B cell (primary cell): ENCODE measurements at places on chromosomes 7 and 10.
A peak's percentile ranks its signal among the peaks of the same experiment; 100 is the strongest.

DNA sequence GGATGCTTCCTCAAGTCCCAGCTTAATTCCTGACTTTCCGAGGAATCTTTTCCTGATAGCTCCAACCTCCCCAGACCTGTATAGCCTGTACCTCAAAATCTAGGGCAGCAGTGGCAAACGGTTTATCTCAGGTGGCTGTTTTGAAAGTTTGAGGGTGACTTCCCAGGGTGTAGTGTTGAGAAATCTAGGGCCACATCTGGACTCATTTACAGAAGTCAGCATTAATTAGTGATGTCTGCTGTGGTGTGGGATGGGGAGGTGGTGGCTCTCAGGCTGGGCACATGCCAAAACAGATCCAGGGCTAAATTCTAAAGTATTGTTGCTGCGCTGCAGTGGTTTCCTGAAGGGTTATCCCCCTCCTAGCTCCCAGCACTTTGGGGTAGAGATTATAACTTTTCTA lies 38.0 kb downstream of the UNC5B start:
- no peak for DNase-seq

DNA sequence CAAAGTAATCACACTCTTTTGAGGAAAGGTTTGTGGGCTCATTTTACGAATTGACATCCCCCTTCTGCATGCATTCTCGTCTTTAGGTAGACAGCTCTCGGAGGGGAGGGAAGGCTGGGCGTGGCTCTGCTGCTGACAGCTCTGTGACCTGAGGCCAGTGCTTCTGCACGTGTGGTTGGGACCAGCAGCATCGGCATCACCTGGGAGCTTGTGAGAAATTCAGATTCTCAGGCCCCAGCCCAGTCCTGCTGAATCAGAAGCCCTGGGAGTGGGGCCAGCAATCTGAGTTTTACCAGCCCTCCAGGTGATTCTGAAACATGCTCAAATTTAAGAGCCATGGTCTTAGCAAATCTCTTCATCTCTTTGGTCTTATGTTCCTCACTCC lies 89.4 kb downstream of the JCAD start:
- no peak for DNase-seq

GRCh38 chr7:122886357-122887081 lies at the start of gene CADPS2:
Gene CADPS2 (minus strand): TSS chr7:122886460. CDS start chr7:122886337, 123 bp downstream.
- peak; percentile 3 for DNase-seq

DNA sequence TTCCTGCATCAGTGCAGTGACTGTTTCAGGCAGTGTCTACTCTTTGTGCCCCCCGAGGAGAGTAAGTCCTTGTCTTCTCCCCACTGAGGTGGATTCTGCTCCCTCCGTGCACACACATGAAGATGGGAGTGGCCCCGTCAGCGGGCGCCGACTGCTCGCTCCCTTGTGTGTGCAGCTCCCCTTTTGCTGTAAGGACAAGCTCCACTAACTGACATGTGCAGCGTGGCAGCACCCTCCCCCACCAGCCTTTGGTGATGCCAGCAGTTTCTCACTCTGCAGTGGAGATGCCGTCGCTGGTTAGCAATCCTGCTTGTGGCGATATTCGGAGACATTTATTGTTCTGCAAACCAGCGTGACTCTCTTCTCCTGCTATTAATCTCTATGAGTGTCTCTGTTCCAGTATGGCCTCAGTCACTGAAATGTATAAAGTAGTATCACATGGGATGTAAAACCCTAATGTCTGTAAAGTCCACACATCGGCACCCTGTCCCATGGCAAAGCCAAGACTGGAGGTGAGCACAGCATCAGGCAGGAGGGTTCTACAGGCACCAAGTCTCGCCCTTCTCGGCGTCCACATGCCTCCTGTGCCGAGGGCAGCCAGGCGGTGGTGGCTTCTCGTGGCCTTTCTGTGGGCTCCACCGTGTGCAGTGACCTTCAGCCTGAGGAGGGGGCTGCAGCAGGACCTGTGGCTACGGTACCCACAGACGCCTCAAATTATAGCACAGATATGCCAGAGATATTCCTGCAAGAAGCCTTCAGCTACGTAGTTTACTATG lies 202.7 kb downstream of the EBF3 start:
- no peak for DNase-seq

GRCh38 chr10:1110674-1111119 lies 54.5 kb downstream of the WDR37 start:
- no peak for DNase-seq

GRCh38 chr10:74081192-74081803 lies 69.3 kb downstream of the AP3M1 start:
- DNase-seq = peak; percentile 66

- DNase-seq = no peak
Observed at GRCh38 chr10:3413937-3414666, 241.5 kb upstream of the PITRM1 start.

GRCh38 chr10:88687853-88688467 lies 18.1 kb upstream of the LIPK start:
- DNase-seq = peak; percentile 19

- DNase-seq = peak; percentile 57
Observed at GRCh38 chr10:129963641-129964501, at the start of gene EBF3. Gene EBF3 (minus strand): TSS chr10:129964274. CDS start chr10:129963768, 506 bp downstream.

GRCh38 chr10:58704226-58704625 lies 191.6 kb downstream of the BICC1 start:
- DNase-seq = no peak

GRCh38 chr10:122051609-122052385 lies 62.8 kb downstream of the TACC2 start:
- no peak for DNase-seq

GRCh38 chr10:130046591-130046990 lies 64.0 kb downstream of the C10orf143 start:
- no peak for DNase-seq

DNA sequence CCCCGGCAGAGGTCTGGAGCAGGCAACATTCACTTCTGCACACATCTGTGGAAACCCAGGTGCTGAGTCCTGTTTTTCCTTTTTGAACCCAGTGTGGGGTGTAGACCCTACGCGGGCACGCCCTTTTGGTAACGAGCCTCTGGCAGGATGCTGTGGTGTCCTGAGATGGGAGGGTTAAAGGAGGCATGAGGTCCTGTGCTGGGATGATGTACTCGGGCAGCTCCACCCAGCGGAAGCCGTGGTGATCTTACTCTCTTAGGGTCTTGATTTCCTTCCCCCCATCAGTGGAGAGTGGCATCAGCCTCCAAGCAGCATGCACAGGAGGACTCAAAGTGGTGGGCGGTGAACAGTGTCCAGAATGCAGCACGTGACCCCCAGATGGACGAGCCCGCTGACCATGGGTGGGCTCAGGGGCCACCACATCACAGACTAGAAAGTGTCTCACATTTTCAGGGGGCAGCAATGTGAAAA lies 148.6 kb downstream of the DNAJB6 start:
- no peak for DNase-seq

DNA sequence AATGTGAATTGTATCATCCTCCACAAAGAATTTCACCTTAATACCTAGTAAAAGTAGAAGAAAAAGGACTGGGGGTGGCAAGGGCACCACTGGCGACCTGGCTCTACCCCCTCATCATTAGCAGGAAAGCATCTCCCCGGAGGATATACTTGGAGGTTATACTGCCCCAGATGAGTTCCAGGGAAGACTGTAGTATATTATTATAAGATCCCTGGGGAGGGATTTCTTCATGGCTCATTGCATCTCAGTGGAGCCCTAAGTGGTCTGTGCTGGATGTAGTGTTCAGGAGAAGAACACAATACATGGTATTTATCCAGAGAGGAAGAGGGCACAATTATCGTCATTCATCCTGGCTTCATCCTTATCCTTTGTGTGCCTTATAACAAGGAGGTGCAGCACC lies 14.2 kb upstream of the DYNC1I1 start:
- DNase-seq = no peak

DNA sequence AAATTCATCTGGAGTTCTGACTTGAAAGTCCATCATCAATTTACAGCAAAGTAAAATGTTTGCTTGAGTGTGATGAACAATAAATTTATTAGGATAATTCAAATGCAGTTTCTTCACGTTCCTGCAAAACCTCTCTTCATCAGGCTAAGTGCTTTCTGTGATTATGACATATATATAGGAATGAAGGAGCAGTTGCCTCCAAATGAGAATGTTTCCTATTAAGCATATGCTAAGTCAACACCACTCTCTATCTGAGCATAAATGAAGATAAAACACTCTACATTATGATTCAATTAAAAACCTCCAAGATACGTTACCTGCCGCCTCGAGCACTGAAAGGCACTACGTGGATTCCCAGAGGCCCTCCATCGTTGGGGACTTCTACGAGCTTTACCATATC lies 416.1 kb downstream of the PARD3 start:
- DNase-seq = no peak

DNA sequence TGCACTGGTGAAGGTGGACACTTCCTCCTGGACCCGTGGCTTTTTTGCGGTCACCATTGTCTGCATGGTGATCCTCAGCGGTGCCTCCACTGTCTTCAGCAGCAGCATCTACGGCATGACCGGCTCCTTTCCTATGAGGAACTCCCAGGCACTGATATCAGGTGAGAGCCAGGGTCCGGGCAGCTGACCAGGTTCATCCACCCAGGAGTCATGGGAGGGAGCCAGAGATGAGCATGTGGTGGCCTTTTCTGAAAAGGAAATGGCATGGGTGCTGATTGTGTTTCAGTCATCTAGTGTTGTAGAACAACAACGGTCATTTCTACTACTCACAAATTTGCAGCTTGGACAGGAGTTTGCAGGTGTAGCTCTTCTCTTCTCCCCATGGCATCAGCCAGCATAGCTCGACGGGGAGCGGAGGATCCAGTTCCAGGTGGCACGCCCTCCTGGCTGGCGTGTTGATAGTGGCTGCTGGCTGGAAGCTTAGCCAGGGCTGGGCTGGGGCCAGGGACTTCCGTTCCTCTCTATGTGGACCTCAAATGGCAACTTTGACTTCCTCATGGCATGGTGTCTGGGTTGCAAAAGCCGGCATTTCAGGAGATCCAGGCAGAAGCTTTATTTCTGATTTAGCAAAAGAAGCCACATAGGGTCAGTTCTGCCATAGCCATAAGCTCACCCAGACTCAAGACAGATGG lies 32.7 kb downstream of the SLC29A3 start:
- no peak for DNase-seq

- DNase-seq = no peak
Observed at GRCh38 chr10:6537770-6538169, 42.3 kb downstream of the PRKCQ start.

DNA sequence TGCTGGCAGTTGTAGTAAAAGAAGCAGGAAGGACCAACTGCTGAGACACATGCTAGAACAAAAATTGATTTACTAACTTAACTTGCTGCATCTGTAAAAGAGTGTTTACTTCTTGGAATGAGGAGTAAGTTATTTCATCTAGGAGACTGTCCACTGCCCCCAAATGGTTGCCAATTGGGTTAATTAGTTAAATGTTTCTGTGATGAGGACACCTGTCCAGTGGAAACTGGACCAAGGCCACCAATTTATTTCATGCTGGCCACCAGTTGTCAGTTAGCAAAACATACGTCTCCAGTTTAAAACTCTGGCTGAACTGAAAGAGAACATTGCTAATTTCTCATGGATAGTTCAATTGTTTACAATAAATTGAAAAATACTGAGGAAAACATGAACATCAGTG lies 191.7 kb downstream of the PPP1R9A start:
- no peak for DNase-seq

DNA sequence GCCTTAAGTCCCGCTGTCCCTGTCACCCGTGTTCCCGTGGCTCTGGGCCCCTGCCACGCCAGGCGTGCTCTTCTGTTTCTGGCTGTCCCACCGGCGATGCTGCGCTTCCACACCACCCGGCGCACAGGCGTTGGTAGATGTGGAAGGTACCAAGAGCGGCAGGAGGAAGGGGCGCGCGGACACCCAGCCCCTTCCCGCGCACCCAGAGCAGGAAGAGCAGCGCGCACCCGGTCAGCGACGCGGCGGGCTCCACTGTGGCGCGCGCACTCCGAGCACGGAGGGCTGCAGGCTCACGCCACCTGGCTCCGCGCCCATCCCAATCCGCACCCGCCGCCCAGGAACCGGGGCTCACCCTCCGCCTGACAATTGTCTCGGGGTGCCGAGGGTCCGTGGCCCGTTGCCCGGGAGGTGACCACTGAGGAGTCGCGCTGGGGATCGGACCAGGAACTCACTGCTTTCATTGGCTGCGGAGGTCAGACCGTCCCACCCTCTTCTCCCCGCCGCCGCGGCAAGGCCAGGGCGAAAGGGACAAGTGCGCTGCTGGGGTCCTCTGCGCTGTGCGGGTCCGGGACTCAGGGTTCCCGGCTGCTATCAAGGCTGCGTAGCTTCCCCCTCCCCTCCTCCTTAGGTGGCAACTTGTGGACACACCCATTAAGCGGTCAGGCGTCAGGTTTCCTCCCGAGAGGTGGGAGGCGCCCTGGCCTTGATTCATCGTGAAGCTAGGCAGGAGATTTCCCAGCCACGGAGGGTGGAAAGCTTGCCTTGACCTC lies 121.6 kb upstream of the ZNF92 start:
- peak; percentile 45 for DNase-seq

DNA sequence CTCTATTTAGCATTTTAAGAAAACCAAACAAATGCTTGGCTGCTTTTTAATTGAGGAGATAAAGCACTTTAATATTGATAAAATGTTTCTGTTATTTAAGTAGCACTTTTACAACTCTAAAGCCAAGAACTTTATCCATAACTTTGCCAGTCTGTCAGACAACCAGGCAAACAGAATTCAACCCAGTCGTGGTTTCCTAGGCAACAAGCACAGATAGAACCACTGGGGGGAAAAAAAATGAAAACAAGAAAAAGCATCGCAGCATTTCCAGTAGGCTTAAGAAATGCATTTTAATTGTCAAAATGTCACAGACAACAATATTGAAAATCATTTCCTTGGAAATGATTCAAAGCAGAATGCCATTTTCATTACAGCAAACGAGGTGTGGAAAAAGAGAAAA lies 323.4 kb downstream of the PARD3 start:
- DNase-seq = no peak

DNA sequence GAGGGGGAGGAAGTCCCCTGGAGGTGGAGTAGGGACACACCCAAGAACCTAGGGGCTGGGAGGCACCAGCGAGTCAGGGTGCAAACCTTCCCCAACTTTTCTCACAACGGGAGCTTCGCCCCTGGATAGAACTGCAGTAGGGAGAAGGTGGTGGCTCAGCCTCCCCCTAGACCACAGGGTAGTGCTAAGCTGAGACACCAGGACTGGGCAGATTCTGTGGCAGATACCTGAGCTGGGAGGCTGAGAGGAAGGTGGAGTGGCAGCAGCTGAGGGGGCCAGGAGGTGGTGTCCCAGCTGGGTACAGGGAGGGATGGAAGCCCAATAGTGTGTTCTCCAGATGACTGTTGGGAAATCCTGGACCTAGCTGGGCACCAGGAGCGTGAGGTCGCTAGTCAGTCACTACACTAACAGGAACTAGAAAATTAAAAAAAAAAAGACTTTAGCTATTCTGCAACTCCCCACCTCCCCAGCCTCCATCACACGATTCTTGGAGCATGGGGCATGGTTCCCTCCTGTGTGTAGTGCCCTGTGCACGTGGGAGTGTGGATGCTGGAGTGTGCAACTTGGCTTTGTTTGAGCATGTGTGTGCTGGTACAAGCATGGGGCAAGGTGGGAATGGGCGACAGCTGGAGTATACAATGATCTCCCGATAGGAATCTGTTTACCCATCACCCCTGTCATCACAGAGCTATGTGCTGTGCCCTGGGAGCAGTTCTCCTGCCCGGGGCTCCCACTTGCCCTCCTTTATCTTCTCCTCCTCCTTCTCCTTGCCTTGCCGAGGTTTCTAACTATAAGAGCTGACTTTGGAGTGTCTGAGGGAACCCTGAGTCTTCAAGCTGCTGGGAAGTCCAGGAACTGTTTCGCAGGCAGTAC lies 8.8 kb upstream of the TRPV6 start:
- no peak for DNase-seq

GRCh38 chr7:151012031-151012692 lies 12.1 kb downstream of the ATG9B start:
- no peak for DNase-seq

GRCh38 chr7:149016876-149017275 lies 11.4 kb downstream of the PDIA4 start:
- DNase-seq = no peak

- DNase-seq = no peak
Observed at GRCh38 chr10:24784061-24784460, 60.4 kb upstream of the ARHGAP21 start.
